ENCODE measurements at places on chromosomes 1 and 21.

DNA sequence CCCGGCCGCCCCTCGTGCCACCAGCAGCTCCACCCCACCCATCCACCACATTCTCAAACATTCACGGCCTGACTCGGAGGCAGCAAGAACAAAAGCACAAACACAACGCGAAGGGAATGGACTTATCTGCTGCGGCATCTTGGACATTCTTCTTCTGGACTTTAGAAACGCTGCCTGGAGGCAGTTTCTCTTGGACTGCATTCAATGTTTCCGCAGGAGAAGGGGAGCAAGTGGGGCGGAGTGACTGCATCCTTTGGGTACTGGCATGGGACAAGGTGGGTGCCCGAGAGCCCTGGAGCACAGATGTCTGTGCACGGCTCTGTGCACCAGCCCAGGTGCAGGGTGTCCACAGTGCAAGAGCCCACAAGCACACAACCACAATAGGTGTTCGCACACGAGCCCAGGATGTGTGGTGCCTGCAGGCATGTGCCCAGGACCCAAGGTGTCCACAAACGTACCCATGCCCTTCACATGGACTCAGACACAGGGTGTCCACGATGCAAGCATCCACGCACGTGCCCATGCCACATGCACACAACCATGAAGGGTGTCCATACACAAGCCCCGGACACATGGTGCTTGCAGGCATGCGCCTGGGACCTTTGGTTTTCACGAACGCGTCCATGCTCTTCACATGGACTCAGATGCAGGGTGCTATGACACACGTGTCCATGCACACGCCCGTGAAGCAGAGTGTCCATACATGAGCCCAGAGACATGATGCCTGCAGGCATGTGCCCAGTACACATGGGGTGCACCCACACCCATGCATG, 53.6 kb downstream of the WNT9A start:
- no peak for DNase-seq

GRCh38 chr1:215673943-215674342, 106.8 kb downstream of the KCTD3 start:
- no peak for DNase-seq

- no peak for DNase-seq
These were observed 50.1 kb upstream of the ERRFI1 start for GRCh38 chr1:8076176-8076575.

DNA sequence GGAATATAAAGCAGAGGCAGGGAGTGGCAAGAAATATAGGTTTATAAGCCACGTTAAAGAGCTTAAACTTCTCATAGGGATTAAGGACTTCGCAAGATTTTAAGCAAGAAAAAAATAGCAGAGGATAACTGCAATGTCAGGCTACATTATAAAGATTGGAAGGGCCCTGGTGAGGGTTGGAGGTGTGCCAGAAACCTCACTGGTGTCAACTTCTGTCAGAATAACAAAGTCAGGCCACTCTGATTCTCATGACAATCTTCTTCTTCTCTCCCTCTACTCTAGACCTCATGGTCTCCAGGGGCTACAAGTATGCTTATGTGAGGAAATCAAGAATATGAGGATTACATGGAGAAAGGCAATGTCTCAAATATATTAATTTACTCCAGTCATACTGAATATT, 32.6 kb upstream of the FMO2 start:
- DNase-seq: no peak

DNA sequence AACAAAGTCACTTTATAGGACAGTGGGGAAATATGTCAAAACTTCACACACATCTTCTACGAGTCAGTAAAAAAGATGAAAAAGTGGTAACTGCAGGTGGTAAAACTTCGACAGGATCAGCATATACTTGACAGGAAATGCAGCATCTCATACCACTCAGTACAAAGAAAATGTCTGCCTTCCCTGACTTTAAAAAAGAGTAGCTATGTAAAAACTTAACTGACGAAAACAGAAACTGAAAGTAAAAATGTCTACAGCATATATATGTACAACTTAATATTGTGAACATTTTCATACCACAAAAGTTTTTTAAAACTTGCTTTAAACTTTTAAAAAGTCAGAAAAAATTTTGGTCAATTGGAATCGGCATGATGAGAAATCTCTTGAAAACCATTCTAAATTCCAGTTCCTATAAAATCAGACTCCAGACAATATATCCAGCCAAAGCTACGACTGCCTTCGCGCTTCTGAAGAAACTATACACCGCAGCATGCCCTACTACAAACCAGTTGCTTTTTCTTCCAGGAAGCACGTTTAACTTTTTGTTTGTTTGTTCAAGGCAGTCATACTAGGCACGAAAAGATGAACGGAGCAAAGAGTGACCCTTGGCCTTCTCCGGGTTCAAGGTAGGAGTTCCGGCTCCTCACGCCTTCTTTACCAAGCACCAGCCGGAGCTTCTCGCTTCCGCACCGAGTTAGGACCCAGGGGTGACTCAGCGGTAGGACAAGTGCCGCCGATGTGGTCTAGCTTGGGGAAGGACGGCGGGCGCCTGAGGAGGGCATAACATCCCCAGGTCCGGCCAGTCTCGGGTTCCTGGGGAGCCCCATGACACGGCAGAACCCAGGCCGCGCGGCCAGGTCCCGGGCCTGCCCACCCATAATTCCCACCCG, 612 bp downstream of the PSMA5 start:
- peak; percentile 61 for DNase-seq

- DNase-seq: no peak
These were observed 2.2 kb upstream of the KCNA3 start for GRCh38 chr1:110676970-110677369.

- DNase-seq: no peak
These were observed 75.8 kb downstream of the TRIM33 start for GRCh38 chr1:114435088-114435715.

DNA sequence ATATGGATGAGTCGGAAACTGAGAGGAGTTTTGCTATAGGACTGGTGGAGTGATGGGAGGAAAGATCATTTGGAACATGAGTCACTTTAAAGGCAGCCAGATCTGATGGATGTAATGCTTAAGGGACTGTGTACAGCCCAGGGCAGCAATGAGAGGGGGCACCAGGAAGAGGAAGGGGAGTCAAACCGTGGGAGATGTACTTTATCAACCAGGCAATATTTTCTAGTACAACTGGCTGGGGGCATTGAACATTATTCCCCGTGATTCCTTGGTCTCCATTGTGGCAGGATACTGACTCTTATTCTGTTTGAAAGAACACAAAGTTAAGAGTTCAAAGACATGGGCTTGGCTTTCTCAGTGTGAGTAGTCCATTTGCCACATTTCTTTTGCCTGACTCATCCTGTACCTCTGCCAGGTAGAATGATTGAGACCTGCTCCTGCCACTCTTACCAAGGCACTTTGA, 268.2 kb upstream of the NR5A2 start:
- DNase-seq: no peak

DNA sequence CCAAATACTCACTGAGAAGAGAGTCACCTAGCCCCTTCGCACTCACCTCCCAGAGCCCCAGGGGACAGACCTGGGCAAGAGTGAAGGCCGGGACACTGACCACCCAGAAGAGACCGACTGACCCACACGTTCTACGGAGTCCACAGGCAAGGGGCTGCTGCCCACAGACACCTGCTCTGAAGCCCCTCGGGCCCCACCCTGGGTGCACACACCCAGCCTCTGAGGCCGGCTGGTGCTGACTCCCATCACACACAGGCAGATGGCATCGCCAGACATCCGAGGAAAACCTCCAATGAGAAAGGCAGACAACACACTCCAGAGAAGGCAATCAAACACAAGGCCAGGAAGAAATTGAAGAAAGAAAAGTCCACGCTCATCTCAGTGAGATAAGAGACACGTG, 22.1 kb downstream of the WDR4 start:
- no peak for DNase-seq

DNA sequence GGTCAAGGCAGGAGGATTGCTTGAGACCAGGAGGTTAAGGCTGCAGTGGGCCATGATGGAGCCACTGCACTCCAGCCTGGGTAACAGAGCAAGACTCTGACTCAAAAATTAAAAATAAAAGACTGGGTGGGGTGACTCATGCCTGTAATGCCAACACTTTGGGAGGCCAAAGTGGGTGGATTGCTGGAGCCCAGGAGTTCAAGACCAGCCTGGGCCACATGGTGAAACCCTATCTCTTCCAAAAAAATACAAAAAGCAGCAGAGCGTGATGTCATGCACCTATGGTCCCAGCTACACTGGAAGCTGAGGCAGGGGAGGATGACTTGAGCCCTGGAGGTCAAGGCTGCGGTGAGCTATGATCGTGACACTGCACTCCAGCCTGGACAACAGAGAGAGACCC, 44.4 kb upstream of the COX20 start:
- no peak for DNase-seq

DNA sequence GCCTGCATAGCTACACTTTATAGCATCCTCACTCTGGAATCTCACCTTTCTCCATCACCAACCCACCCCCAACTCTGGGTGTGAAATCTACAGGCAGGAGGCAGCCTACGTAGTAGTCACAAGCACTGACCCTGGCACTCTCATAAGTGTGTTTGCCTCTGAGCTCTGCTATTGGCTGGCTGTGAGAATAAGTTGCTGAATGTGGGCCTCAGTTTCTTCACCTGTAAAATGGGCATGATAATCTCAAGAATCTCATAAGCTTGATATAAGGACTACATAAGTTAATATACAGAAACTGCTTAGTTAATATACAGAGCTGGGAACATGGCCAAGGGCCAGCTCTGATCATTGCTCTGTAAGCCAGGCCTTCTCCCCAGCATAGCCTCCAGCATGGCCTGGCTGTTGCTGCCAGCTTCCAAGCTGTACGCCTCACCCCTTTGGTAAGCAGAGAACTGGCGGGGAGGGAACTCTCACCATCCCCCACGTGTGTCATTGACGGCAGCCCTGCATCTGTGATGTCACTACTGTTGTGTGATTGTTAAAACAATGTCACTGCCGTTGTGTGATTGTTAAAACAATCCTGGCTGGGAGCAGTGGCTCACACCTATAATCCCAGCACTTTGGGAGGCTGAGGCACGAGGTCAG, 53.3 kb downstream of the SYF2 start:
- no peak for DNase-seq

GRCh38 chr1:7771823-7772299, 765 bp downstream of the VAMP3 start:
- DNase-seq: no peak

Data from DND-41 (cell line).